D721Med (cell line): ENCODE measurements at places on chromosomes 6 and 20.

DNA sequence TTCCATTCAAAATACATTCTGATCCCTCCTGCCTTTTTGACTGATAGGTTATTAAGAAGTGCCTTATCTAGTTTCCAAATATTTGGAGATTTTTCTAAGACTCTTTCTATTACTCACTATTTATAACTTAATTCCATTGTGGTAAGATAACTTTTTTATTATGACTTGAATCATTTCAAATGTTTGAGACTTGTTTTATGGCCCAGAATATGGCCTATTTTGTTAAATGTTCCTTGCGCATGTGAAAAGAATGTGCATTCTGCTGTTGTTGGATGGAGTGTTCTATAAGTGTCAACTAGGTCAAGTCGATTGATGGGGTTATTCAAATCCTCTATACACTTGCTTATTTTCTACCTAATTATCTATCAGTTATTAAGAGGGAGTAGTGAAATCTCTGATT is 13.1 kb upstream of the TCP11 start:
- no peak for DNase-seq

- no peak for DNase-seq
Observed at GRCh38 chr20:652615-653109, 338 bp downstream of the SRXN1 start.

GRCh38 chr6:26075063-26075717 is 12.0 kb upstream of the HFE start:
- no peak for DNase-seq

DNA sequence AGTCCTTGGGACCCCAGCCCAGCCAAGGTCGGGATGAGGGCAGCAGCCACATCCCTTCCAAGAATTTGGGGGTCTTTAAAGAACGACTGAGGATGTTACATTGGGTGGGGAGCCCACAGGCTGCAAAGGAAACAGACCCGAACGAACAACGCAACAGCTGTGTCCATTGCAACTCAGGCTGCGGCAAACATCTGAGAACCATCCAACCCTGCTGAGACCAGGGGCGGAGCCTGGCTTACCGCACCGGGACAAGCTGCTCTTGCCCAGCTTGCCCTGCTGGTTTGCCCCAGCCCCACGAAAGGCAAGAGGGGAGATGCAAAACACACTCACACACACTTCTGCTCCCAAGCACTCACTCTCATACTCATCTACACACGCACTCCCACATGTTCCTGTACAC is 21.5 kb upstream of the TAF4 start:
- no peak for DNase-seq

- no peak for DNase-seq
Observed at GRCh38 chr6:145258122-145258521, 477.2 kb downstream of the EPM2A start.

DNA sequence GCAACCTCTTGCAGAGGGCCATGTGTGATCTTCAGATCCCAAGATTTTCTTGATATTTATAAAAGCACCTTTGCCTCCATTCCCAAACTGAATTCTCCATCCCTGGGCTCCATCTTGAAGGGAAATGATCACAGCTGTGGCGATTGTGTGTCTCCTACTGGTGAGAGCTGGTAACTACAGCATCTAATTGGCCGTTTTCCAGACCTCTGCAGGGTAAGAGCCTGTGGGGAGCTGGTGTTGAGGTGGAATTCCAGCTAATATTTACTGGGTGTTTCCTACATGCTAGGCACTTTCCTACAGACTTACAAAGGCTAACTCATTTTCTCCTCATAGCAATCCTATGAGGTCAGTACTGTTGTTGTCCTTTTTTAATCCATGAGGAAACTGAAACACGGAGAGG is 59.2 kb upstream of the FNDC1 start:
- no peak for DNase-seq

- no peak for DNase-seq
Observed at GRCh38 chr20:52676283-52676995, 295.7 kb upstream of the TSHZ2 start.

GRCh38 chr6:106964954-106965353 is 9.6 kb downstream of the CD24 start:
- DNase-seq = no peak

DNA sequence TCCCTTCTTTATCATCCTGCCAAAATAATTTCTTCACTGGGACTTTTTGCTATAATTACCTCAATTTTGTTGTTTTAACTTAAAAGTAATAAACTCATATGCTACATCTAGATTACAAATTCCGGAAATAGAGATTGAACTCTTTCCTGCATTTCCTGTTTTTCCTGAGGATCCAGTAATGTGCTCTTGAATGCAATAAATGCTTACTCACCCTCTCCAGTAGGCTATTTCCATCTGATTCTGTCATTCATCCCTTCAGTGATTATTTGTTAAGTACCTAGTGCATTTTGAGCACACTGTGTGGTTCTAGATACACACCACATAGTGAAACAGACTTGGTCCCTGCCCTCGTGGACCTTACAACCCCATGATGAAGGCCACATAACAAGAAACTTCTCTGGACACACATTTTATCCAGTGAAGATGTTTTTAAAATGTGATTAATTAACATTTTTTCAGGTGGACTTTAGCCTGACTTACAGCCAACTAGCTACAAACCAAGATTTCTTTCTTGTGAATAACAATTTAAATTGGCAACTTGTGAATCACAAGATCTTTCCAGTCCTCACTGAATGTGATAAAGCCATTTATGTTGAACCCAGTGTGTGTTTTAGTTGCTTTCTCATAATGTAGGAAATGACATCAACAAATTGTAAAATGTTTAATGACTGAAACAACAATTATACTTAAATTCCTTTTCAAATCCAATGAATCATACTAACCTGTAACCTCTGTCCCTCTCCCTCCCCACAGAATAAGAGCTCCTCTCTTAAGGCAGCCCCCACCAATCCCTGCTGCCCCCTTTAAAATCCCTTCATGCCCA is 272.3 kb downstream of the KHDC1L start:
- no peak for DNase-seq

GRCh38 chr6:154341336-154341735 is 15.3 kb downstream of the IPCEF1 start:
- no peak for DNase-seq

DNA sequence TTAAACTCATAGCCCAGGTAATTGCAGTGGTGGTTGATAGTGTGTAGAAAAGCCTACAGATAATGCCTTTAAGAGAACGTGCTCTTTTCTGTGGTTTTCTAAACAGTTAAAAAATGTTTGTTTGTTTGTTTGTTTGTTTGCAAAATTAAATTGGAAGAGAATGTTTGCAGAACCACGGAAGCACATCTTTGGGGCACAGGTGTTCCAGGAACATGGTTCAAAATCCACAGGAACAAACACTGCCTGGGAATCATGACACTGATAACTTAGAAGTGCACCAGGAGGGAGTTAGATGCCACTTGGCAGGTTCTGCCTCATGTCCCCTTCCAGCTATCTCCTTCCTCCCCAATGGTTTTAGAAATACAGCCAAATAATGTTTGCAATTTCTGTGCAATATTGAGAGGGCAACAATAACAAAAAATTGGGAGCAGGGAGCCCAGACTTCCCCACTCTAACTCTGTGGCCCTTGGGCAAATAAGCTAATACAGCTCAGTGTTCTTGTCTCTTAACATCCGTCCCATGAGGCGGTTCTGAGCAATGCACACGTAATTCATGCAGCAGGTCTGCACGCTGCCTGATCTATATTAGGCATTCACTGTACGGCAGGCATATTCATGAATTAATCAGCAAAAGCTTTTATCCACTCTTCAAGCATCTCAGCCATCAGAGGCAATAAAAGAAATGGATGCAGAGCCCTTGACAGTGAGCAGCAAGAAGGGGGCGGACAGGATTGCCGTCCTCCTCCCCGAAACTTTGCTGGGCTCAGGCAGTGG is 274.3 kb upstream of the FOXQ1 start:
- DNase-seq = no peak

- no peak for DNase-seq
Observed at GRCh38 chr6:125961117-125961516, 4.5 kb downstream of the HINT3 start.

DNA sequence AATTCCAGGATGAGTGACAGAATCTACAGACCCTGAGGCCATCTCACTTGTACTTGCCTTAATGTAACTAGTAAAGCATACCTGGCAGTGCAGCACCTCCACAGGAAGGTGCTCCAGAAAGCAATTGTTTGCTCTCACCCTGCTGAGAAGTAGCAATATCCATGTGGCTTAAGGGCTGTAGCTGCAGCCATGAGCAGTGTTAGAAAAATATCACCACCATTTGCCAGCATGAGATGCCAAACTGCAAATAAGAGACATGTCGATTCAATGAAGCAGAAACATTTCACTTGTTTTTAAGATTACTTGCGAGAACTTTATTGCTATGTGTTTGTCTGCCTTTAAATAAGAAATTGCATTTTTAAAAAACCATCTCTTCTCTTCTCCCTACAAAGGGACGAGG is 151.5 kb downstream of the PRL start:
- DNase-seq = no peak

DNA sequence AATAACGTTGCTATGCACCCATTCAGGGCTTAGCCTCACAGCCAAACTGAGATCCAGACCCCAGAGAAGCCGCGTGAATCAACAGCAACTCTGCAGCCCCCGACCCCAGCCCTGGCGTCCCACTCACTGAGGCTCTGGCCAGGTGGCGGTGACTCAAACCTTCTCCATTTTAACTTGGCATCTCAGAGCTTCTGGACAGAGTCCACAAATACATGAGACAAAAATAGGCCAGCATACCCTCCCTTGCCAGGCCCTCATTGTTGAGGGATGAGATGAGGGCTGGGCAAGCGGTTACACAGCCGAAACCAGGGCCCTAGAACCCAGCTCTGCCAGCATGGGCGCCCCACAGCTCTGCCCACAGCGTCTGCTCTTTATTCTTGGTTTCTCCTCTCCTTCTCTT is 118.4 kb downstream of the MYLK4 start:
- DNase-seq = no peak

- DNase-seq = no peak
Observed at GRCh38 chr6:28896505-28897368, 27.0 kb downstream of the TRIM27 start.

- DNase-seq = no peak
Observed at GRCh38 chr6:5626727-5627426, 365.6 kb downstream of the FARS2 start.
